ENCODE measurements at places on chromosomes 4 and X.

DNA sequence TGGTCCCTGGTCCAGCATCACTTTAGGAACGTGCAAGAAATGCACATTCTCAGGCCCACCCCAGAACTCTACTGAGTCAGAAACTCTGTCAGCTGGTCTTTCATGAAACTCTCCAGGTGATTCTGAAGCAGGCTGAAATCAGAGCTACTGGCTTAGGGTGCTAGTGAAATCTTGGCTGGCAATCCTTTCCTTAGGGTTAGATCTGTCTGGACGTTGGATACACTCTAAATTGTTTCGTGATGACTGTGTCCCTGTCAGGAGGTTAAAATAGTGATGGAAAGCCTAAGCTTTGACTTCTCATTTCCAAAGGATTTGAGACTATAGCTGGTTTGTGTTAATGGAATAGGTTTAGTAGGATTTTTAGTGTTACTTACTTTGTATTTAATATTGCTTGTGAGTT is 99.1 kb downstream of the ARHGAP10 start:
- no peak for DNase-seq

DNA sequence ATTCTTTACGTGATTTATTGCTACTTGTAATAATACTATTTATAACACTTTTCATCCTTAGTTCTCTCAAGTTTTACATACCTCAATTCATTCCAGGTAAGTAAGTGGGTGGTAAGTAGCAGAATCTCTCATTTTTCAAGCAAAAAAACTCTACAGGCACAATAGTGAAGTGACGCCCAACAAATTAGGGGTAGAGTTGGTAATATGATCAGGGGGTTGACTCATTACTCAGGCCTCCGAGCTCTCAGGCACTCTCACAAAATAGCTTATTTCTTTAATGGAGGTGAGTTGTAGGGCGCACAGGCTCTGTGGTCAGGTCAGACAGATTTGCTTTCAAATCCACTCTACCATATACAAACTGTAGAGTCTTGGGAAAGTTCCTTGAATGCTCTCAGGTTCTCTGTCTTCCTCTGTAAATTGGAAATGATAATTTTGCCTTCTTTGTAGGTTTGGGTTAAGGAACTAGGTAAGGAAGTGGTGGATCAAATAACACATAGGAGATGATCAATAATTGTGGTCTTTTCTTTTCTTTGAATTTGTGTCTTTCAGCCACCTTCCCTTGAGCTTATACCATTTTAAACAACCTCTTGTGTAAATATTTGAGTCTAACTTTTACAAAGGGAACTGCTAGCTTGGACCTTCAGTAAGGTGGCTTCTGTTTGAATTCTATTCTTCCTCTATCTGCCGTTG is 134.9 kb upstream of the LEF1 start:
- no peak for DNase-seq

DNA sequence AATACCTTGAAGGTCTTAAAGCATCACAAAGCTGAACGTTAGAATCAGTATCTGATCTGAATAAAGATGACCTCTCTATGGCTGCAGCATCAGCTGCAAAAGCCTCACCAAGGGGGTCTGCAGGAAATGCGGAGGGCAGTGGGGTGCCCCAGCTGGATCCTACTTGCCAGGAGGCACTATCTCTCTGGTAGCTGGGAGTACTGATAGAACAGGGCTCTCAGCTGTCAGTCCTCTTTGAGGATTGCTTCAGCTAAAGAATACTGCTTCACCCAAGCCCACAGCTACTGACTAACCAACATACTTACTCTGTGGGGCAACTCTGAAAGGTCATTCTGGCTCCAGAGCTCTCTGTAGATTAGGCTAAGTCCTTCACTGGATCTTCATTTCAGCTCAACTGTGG is 112.5 kb upstream of the ZFP42 start:
- DNase-seq: no peak

- no peak for DNase-seq
These were observed 415.0 kb downstream of the ZNF674 start for GRCh38 chrX:46130247-46130646.

GRCh38 chrX:29834764-29835163 is 380.6 kb upstream of the MAGEB2 start:
- no peak for DNase-seq

DNA sequence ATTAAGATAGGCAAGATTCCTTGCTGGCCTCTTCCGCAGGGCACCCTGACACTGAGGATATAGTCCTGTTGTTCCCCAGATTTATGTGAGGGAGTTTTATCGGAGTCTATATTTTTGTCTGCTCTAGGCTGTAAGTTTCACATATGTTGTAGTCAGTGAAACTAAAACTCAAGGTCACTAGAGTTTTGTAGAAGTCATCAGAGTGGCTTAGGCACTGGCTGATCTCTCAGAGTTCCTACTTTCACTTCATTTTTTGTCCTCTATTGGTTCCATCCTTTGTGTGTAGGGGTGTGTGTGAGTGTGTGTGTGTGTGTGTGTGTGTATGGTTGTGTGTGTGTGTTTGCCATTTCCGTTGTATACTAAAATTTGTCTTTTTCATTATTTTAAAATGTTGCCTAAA is 577.5 kb downstream of the IQCM start:
- DNase-seq: no peak

DNA sequence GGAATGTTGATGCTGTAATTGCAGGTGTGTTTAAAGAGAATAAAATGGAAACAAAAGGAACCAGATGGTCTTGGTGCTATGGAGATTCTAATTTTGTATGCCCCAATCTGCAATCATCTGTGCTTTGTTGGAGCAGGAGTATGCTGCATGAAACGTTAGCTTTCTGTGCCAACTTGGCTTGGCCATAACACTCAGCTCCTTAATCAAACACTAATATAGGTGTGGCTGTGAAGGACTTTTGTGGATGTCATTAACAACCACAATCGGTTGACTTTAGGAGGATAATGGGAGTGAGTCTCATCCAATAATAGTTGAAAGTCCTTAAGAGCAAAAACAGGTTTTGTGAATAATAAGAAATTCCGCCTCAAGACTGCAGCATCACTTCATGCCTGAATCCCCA is 399.2 kb downstream of the NLGN4X start:
- DNase-seq: no peak

DNA sequence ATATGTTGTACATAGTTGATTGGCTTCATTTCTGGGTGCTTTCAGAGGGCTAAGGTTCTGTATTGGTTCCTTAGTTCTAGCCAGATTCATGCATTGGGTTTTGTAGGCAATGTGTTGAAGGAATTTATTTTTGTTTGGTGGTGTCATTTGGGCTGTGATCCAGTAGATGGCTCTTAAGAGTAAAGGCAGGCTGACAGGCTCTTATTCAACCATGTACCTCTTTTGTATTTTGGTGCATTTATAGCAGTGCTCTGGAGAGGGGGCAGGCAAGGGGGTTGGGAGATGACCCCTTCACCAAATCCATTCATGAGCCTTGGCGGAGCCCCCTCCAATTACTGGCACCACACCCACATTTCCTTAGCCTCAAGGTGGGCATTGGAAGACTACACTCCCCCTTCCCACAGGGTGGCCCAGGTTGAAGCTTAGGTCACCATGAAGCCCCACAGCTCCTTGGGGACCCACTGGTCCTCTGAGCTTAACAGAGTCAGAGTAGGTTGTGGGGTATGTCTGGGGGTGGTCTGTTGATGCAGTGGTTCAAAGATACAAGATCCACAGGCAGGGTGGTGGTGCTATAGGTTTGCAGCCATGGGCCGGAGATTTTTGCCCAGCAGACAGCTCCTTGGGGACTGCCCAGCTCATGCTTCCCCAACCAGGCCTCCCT is 143.0 kb upstream of the GNPDA2 start:
- DNase-seq: no peak

DNA sequence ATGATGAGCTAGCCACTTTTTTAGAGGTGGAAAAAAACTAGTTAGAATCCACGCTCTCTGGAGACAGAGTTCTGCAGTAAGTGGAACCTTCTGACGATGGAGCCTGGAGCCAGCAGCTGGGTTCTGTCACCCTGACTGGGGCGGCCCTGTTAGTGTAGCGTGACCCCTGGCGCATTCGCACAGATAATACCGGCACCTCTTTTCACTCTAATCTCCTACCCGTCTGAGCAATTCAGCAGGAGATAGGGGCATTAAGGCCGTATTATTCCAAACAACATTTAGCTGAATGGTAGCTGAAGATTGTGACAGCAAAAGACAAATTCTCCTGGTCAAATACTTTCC is 292.6 kb downstream of the FBXO8 start:
- DNase-seq: no peak

GRCh38 chrX:37684973-37685372 is 618 bp upstream of the XK start:
- DNase-seq: no peak

- no peak for DNase-seq
These were observed 1.6 kb upstream of the PCDH18 start for GRCh38 chr4:137533855-137534254.

DNA sequence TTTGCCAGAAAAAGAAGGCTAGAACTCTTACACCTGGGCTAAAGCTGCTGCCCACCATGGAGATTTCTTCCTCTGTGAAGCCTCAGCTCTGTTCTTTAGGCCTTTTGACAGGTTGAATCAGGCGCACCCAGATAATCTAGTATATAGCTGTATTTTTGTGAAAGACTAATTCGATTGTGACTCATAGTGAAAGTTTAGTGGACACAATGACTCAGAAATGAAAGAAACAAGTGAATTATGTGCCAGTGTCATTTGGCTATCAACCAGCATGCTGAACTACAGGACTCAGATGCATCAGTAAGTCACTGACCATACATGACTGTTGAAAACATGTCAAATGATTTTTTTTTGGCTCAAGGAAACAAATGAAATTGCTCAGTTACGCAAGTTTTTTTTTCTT is 425.4 kb downstream of the SLITRK2 start:
- no peak for DNase-seq

DNA sequence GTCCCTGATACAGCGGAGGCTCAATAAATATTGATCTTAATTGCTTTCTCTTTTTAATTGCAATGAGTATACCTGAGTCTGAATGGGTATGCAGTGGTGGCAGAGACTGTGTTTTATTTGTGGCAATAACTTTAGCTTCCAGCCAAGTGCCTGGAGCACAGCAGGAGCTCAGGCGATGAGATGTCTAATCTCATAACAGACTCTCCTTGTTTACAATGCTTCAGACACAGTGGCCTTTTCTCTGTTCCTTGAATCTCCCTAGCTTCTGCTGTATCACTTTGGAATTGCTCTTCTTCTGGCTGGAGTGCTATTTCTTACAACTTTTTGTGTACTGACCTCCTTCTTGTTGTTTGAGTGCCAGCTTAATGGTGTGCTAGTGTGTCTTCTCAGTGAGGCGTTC is 91.5 kb upstream of the UNC5C start:
- no peak for DNase-seq

DNA sequence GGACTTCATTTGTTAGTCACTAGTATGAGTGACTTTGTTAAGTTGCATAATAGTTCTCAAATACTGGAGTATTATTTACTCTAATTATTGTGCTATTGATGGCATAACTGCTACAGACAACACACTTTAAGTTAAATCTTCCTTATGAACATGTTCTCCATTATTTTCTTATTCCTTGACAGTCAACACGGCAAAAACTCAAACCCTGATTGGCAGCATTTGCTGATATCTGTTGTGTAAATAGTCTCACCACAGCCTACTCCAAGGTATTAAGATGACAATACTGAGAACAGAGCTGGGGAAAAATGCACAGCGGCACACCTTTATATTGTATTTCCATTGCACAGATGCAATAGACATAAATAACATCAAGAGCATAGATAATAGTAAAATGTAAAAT is 568.0 kb upstream of the AADAT start:
- DNase-seq: no peak

DNA sequence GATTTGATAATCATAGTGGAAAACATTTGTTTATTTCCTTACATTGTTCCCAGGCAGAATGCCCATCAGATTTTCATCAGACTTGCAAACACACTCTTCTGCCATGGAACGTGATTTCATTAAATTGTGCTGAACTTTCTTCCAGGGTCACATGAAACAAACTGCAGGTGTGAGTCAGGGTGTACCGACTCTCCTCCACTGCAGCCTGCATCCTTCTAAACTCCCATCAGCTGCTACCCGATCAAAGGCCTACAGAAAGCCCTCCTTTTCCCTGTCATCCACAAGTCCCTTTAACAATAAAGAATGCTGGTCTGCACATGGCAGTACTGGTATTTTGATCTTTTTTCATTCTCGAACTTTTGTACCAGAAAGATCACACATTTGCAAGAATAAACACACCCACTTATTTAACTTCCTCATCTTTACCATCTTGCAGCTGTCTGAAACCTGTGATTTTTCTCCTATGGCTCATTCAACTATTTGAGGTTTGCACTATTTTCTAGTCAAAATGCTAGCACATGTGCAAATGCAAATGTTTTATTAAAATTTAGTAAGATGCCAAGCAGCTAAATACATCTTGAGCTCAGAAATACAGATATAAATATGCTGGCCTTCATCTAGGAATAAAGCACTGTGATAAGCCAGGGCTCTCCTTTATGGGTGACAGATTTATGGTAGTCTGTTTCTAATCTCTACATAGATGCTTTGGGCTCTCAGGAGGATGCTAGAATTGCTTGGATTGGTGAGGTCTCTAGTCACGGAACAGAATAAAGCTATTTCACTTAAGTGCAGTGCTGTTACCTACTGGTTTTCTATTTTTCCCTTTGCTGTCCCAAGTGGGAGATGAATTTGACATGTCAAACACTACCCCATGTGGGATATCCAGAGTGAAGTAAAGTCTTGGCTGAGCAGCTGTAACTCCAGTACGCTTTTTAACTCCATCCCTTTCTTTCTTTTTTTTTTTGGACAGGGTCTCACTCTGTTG is 25.8 kb upstream of the ARHGAP24 start:
- DNase-seq: no peak

DNA sequence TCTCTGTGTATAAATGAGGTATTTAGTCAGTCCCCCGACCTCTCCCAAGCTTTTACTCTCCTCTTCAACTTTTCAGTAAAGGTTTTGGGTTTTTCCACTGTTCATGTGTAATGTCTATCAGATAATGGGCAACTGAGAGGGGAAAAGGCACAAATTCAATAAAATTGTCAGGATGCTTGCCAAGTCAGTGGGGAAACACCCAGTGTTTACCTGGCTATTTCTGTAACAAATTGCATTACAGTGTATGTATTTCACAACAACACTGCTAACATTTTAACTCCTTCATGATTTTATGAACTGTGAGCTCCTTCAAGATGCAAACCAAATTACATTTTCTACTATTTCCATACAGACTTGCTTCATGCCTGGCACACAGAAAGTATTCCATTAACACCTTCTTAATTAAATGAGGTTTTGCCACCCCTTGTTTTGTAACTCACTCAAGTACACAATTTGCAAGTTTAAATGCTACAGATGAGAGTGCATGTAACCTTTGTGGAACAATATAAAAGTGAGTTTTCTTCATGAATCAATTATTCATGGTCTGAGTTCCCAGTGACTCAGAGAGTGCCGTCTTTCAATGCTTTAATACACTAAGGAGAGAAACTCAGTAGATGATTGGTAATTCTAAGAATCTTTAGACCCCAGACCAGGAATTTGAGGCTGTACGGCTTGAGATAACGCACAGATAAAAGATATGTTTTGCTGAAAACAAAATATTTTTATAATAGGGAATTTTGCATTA is 149.8 kb upstream of the TLL1 start:
- DNase-seq: no peak

GRCh38 chrX:12647230-12647629 is 144.0 kb upstream of the PRPS2 start:
- no peak for DNase-seq

Data from AG09319 (cell line).